ENCODE measurements at places on chromosomes 7 and 10. TPM values are rescaled to one million over a fixed set of nuclear protein-coding genes. Genes with fewer than 3 reads are reported as not detected.

CBLL1 gene
- 24.1 TPM for total RNA-seq

PRKCQ gene
- total RNA-seq = 13.6 TPM

RGR gene
- not detected for total RNA-seq

CALML3 gene
- total RNA-seq = not detected

AGR2 gene
- total RNA-seq = 61.4 TPM

MRM2 gene
- total RNA-seq = 26.9 TPM

DLX6 gene
- total RNA-seq = not detected

KAZALD1 gene
- 11.5 TPM for total RNA-seq

COA1 gene
- total RNA-seq = 65.9 TPM

GFRA1 gene
- 3.2 TPM for total RNA-seq

NEUROD6 gene
- total RNA-seq = not detected

COL1A2 gene
- 151 TPM for total RNA-seq
